Jurkat, Clone E6-1 (cell line): ENCODE measurements at places on chromosomes 5 and 9.

DNA sequence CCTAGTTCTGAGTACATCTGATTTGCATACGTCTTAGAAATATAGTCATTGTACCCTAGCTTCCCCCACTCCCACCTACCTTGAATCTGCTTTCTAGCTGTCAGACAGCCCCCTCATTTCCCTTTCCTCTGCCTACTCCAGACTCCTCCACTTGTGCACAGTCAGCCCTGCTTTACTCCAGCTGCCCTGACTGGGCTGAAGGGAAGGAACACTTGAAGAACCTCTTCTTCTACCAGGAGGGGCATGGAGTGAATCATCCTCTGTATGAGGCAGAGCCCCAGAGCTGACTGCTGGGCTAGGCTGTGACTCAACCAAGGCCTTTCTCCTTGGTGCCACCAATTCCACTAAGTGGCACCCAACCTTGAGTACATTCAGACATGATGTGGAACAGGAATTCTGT lies 18.1 kb upstream of the ZFR start:
- DNase-seq = no peak

- no peak for DNase-seq
These were observed 463.7 kb downstream of the TMEM232 start for GRCh38 chr5:110262749-110263148.

GRCh38 chr5:115179030-115179393 lies 9.3 kb upstream of the TRIM36 start:
- DNase-seq = no peak

DNA sequence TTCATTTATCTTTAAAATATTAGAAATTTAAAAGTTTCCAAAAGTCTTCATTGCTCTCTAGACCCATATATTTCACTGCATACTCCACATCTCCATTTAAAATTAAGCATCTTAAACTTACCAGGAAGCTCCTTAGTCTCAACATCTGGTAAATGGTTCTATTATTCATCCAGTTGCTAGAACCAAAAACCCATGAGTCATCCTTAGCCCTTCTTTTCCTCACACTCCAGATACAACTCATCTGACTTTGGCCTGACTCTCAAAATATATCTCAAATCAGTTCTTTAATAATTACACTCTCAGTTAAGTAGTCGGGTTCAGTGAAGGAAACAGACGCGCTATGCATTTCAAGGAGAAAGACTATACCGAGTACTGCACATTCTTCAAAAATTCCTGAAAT lies 110.2 kb upstream of the COX7C start:
- no peak for DNase-seq

DNA sequence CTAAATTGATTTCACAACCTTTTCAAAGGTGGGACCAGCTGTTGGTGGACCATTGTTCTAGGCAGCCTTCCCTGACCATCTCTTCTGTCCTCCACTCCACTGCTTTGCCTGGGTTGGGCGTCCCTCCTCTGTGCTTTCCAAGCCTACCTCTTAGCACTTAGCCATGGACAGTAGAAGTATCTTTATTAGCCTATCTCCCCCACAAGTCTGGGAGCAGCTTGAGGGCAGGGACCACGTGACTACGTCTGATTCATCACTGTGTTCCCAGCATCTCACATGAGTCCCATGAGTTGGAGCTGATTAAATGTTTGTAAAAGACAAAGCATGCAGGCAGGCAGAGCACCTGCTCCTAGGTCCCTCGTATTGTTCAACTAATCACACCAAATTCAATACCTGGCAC lies 20.9 kb downstream of the MORN5 start:
- no peak for DNase-seq
